Stimulated activated naive CD4-positive, alpha-beta T cell treated with Interleukin-2 at 50 U/mL for 16 hours (primary cell): ENCODE measurements at places on chromosomes 5 and 9.

DNA sequence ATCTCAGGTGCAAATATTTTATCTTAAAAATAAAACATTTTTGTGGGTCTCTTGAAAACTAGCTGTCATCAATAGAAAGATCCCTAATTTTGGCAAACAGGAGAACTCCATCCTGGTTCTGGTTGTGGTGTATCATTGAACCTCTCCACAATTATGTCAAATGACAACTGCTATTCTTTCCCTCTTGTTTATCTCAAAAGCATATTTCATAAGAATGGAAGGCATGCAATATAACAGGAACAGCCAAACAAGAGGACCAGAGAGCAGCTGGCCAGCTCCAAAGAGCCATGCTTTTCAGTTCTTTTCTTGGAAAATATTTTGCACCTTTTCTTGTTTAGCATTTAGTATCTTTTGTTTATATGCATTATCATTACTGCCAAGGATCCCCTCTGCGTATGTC lies 125.4 kb downstream of the ADAMTS6 start:
- DNase-seq, result no peak

- no peak for DNase-seq
Observed at GRCh38 chr9:91066856-91067255, 265.2 kb downstream of the SYK start.

- DNase-seq, result peak; percentile 11
Observed at GRCh38 chr9:129665389-129665775, at the start of gene PRRX2. PRRX2 (plus strand) TSS chr9:129665647; CDS start chr9:129665868, 221 bp downstream.

DNA sequence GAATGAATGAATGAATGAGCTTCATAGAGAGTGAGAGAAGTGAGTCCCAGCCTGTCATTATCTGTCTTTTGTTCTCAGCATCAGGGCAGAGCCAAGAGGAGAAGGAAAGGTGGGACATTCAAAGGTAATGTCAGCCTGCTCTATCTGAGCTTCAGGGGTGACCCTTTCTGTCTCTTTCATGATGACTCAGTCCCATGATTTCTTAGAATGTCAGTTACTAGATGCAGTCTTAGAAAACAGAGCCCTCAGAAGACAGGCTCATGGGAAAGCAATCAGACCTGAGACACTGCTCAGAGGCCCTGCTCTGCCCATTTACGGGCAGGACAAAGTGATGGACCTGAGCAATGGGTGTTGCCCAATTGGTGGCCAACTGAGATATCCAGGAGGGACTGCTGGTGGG lies 1.1 kb downstream of the SPATA31D1 start:
- no peak for DNase-seq

GRCh38 chr5:136720674-136721073 lies 355.3 kb upstream of the TRPC7 start:
- no peak for DNase-seq

GRCh38 chr9:111076042-111076441 lies 37.8 kb upstream of the LPAR1 start:
- DNase-seq, result no peak

GRCh38 chr9:28212979-28213378 lies 639.7 kb upstream of the C9orf72 start:
- no peak for DNase-seq

- DNase-seq, result no peak
Observed at GRCh38 chr5:76622076-76622475, 1.1 kb downstream of the F2RL2 start.

DNA sequence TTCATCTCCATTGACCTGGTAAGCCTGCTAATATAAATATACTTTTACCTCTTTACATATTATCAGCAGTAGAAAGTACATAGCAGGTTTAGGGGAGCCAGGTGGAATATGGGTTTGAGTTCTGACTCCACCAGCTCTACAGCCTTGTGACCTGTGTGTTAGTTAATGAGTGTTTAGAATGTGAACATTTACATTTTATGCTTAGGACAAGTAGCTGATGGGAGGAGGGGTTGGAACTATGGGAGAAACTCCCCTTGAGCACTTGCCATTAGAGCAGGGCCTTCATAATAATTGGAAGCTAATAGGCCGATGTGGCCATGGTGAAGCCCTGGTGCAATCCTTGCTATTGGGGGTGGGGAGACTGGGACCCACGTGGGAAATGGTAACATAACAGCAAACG lies 148.3 kb upstream of the NTRK2 start:
- DNase-seq, result no peak

DNA sequence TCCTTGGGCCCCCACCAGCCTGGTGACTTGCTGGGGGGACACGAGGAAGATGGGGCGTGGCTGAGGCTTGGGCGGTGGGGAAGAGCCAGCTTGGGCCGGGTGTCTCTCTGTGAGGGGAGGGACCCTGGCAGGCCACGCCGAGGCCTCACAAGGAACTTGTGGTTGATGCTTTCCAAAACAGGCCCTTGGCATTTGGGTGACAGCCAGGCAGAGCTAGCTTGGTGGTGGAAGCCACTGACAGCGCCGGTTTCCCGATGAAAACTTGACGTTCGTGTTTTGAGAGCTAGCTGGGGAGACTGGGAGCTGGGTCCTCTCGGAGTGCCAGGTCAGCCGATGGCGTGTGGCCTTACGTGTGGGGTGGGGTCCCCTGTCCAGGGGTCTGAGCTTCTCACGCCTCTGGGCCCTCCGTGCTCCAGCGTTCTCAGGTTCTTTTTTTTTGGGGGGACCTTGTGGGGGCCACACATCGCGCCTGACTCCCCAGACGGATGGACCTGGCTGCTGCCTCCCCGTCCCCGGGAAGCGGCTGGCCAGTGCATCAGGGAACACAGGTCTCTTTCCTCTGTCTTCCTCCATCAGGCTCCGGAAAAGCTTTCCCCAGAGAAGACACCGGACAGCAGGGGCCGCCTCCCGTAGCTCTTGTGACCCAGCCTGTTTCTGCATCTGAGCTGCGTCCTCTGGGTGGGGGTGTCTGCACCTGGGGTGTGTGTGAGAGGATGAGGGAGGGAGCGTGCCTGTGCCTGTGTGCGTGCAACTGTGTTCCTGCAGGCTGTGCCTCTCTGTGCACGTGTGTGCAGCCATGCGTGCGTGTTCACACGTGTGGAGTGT lies 129.3 kb upstream of the LPCAT1 start:
- DNase-seq, result no peak

DNA sequence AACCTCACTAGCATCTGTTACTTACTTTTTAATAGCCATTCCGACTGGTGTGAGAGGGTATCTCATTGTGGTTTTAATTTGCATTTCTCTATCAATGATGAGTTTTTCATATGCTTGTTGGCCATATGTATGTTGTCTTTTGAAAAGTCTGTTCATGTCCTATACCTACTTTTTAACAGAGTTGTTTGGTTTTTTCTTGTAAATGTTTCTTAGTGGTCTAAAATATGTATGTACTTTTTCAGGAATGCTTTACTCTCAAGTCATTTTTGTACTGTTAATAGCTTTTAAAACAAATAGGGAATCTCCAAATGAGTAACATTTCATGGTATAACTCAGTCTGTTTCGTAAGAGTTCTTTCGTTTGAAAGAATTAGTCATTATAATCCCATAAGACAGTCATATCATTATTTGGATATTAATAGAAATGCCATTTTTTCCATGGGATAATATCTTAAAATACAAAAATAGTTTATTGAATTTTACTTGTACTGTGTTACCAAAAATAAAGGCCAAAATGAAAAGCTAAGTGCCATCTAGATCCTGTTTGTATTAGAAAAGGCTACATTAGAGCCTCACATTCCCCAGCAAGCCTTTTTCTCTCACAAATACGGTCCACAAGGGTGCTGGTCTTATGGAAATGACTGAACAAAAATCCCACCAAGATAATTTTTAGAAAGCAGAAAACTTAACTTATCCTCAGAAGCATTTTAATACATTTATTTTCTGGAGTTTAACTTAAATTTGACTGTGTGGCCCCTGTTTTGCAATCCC lies 247.7 kb downstream of the PJA2 start:
- no peak for DNase-seq

DNA sequence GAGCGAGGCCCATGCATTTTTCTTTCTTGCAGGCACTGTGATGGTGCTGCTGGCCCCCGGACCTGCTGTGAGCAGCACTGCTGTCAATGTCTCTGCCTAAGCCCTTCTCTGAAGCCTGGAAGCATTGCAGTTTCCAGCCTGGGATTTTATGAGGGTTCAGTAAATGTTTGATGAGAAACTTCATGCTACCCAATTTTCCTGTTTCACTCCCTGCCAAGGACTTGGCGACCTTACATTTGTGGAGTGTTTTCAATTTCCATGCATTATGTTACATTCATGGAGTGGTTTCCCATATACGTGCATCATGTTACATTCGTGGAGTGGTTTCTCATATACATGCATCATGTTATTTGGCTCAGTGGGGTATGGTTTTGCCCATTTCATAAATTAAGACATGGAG lies 90.7 kb upstream of the PTCH1 start:
- no peak for DNase-seq

DNA sequence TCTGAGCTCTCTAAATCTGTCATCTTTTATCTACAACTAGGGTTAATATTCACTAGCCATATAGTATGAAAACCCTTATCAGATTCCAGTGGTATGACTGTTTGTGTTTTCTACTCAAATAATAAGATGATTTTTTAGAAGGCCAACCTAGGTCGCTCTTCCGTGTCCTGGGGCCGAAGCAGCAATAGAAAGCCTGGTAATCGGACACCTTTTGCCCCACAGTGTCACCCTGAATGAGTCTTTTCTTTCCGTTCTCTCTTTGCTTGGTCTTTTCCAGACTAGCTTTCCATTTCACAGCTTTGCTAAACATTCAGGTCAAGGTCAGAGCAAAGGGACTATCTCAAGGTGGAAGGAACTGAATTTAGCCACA lies 243.3 kb upstream of the ANKRD55 start:
- no peak for DNase-seq

DNA sequence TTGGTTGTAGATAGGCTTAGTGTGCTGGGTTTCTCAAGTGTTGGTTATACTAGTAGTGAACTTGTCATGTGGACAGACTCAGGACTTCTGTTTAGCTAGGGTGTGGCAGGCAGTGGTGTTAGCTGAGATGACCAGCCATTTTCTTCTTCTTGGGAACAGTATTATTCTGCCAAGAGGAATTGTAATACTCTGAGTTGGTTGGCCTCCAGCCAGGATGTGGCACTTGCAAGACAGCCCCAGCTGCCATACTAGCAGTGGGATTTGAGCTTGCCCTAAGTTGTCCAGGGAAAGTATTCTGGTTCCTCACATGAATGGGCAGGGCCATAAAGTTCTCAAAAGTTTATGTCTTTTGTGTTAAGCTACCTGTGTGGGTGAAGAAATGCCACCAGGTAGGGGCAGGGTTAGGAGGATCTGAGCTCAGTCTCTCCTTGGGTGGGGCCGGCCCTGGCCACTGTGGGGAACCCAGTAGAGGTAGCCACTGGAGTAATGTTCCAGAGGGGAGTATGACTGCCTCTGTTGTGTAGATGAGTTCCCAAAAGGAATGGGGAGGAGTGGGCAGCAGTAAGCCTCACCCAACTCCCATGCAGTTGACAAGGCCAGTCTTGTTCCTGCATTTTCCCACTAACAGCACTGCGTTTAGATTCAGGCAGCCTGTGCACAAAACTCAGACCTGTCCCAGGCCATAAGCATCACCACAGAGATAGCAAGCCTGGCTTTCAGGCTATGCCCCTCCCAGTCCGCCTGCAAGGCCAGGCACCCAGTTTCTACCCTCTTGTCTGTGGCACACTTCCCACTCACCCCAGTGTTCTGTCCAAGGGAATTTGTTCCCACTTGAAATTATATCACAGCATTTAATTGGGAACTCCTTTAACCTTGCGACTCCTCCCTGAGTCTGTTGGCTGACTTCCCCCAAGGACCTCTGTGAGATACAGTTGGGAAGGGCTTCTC lies 250.7 kb downstream of the ANXA1 start:
- DNase-seq, result no peak

DNA sequence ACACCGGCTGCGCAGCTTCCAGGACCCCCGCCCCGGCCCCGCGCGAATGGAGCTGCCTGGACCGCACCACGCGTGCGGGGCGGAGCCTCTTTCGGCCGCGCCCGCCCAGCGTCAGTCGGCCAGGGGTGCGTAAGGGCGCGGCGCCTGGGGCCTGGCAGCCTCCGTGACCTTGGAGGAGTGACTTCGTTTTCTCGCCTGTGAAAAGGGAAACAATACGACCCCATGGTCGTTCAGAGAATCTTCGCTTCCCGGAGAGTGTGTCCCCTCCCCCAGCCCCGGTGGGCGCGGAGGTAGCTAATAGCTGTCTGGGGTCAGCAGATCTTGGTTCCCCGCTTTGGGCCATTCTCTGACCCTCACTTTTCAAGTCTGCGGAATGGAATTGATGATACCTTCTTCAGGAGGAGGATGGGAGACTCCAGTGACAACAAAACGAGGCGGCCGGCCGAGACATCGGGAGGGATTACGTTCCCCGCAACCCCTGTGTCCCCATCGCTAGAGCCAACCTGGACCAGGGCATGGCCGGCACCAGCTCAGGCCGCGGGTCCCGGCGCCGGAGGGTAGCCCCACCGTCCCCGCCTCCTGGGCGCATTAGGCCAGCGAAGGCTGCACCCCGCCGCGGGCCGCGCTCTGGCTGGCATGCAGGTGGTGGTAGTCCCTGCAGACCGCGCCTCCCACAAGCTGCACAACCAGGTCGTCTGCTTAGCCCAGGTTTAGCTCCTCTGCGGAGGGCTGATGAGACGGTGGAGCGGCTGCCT lies 5.5 kb upstream of the CDHR2 start:
- peak; percentile 63 for DNase-seq

DNA sequence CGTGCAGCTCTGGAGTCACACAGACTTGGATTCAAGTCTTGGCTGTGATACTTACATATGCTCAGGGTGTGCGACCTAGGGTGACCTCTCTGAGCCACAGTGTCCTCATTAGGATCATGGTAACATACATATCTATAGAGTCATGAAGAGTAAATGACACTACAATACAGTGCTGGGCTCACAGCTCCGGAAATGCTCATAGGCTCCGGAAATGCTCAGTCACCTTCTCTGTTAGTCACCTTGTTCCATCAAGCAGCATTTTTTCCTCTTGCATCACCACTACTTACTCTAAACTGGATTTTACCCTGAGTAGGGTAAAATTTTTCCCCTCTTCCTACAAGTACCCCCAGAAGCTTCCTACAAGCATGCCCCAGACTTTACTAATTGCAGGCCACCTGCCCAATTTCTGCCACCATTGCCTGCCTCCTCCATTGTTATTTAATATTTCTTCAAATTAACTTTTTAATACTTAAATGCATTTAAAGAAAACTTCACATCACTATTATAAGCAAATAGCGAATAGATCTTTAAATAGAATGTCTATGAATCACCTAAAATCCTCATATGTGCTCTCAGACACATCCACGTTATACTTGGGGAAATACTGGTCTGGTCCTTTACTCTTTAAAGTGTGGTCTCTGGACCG lies 147.6 kb upstream of the SPRY4 start:
- DNase-seq, result peak; percentile 61

GRCh38 chr9:38010918-38011704 lies 57.9 kb downstream of the SHB start:
- DNase-seq, result no peak

- no peak for DNase-seq
Observed at GRCh38 chr5:181246276-181247049, 2.8 kb upstream of the RACK1 start.

DNA sequence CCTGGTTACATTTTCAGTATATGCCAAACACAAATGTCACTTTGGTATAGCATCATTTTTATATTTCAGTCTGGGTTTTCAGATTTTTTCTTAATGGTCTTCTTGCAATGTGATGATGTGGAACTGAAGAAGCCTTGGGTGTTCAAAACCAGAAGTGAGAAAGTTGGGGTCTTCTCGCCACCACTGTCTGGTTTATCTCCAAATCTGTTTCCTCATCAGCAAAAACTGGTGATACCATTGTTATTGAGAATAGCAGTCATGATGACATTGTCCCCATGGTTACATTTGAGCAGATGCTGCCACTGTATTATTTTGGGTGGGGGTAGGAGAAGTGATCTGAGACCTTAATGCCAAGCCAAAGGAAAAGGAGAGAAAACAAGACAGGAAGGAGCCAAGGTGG lies 85.9 kb upstream of the MAP3K1 start:
- DNase-seq, result no peak

- no peak for DNase-seq
Observed at GRCh38 chr9:35285731-35286130, 123.9 kb downstream of the UNC13B start.
